ENCODE measurements at places on chromosomes 7 and 10.

DNA sequence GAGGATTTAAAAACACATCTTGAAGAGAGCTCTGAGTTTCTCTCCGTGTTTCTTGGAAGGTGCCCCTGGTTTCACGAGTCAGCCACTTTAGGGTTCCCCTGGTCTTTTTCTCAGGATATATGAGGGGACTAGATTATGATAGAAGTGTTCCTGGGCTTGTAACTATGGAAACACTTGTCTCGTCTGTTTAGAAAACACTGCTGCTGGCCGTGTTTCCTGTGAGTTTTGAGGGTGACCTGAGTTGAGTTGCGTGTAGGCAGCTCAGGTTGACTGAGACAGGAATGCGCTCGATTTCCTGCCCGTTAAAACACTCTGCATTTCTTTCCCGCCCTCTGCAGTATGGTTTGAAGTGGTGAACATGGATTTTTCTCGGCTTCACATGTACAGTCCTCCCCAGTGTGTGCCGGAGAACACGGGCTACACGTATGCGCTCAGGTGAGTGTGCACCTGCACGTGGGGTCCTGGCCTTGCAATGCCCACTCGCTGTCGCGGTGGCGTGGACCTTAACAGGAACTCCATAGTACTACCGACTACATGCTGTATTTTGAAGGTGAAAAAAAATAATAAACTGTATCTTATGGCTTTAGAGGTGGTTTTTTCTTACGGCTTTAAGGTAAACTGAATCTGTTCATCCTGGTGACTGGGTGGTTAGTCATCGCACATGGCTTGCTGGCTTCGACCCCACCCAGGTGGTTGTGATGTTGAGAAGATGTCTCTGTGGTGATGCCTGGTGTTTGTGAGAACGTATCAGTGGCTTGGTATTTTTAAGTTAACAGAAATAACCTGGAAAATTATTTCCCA lies at the start of gene SUN1:
TSS of gene SUN1 (plus strand) at position 310 of the 801 bp plus-strand sequence. CDS start at position 359, 49 bp downstream.
- no peak for DNase-seq

- no peak for DNase-seq
Measured at GRCh38 chr7:43583424-43584194, 701 bp downstream of the STK17A start.

- DNase-seq = no peak
Measured at GRCh38 chr10:128147064-128147463, 20.8 kb upstream of the MKI67 start.

DNA sequence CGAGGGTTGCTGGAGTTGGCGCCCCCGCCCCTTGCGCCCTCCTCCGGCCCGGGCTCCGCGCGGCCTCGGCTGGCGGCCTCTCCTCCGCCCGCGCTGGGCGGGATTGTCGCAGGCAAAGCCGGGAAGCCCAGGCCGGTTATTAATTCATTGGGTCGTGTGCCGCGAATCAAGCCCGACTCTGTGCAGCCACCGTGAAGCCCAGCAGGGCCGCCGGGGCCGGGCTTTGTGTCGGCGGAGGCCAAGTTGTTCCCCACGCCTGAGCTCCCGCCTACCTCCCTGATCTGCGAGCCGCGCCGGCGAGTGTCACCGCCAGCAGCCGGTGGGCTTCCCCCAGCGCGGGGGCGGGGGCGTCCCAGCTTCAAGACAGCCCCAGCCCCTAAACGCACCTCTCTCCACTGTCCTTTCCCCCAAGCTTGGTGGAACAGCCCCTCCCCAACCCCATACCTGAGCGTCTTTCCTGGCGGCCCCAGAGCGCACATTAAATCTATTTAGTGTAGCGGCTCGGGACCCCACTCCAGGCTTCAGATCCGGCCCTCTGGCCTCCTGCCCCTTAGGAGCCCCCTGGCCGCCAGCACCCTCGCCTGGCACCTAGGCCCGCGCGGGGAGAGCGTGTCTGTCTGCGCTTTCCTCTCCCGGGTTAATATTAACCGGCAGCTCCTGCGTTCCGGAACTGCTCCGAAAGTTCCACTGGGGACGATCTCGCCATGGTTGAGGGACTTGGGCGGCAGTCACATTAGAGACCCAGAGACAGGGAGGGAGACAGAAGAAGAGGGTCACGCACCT lies 3.5 kb downstream of the SHH start:
- no peak for DNase-seq

DNA sequence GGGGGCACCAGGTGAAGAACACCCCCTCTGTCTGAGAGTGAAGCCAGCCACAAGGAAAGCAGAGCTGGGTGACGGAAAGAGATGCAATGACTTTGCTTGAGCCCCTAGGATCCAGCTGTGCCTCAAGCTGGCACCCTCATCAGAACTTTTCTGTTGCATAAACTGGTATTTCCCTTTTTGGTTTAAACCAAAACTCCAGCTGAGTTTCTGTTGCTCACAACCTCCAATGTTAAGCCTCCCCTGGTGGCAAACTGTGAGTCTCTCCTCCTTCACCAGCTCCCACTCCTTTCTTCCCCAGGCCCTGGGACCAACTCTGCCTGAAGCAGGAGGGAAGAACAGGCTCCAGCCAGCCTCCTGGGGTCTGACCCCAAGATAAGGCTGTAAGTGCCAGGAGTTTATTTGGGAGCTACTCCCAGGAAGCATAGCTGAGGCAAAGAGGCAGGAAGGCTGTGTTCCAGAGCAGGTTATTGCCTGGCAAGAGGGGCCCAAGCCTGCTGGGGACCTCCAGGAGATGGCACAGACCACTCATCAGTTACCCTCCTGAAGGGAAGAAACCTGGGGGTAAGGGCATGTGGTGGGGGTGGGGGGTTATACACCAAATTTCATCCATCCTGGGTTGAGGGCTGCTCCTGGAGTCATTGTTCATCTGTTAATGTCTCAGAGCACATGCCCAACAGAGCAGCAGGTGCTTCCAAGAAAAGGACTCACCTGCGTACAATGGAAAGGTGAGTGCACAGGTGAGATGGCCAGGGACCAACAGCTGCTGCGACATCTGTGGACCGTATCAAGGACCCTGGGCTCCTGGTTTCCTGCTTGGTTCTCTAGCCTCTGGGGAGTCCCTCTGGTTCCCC lies 73.3 kb upstream of the NANOS1 start:
- DNase-seq = no peak

DNA sequence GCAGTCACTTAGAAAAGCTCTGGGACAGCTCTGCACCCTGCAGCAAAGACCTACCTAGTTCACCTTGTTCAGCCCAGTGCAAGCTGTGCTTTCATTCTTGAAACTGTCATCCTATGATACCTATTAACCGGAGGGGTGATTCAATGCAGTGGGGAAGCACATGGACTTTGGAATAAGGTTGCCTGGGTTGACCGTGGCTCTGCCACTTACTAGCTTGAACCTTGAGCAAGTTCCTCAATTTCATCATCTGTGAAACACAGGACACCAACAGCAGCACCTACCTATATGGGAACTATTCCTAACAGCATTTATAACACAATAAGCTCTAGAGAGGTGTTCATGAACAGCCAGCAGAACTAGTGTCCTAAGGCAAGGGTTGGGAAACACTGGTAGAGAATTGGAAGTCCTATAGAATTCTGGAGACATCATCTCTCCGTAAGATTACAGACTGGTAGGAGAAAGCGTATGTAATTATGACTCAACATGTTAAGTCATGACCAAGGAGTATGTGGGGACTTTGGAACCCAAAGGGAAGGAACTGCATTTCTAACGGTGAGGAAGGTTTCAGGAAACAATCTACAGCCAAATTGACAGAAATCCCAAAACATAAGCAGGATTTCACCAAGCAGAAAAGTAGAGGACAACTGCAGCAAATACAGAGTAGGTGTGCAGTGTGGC lies 270.0 kb downstream of the USP6NL start:
- DNase-seq = no peak

- DNase-seq = no peak
Measured at GRCh38 chr10:114975091-114975490, 37.1 kb downstream of the TRUB1 start.

GRCh38 chr10:86111902-86112545 lies 254.6 kb downstream of the GRID1 start:
- DNase-seq = no peak

- DNase-seq = peak; percentile 35
Measured at GRCh38 chr7:69633122-69633831, 35.0 kb downstream of the AUTS2 start.

DNA sequence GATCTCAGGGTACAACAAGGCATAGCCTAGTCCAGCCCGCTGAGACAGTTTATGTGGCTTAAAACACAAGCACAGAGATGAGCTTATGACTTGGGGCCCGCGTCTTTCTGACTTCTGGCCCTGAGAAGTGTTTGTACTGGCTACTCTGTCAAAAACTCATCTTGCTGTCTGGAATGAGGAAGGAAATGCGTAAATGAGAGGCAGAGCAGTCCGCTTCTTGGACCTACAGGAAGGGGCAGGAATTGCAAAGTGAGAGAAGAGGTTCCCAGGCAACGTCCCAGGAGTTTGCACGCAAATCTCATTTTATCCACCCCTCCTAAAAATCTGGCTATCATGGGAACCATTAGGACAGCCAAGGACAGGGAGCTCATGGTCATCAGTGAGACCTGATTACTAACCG lies 5.5 kb downstream of the ANXA11 start:
- no peak for DNase-seq

- DNase-seq = no peak
Measured at GRCh38 chr7:12244694-12245093, 33.6 kb downstream of the TMEM106B start.

DNA sequence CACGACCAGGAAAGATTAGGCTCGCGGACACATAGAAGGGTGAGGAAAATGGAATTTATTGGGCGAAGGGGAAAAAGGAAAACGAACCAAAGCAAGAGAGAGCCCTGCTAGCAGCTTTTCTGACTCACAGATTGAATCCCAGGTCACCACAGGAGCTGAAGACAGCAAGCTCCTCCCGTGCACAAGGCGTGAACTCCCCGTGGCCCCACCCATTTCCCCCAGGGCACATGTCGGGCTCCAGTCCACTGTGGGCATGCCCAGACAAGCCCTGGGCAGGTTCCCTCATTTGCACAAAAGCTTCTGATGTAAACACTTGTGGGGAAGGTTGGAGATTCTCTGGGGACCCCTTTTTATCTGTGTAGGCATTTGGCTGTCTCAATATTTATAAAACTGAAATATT lies 582.4 kb downstream of the SUGCT start:
- DNase-seq = peak; percentile 90

DNA sequence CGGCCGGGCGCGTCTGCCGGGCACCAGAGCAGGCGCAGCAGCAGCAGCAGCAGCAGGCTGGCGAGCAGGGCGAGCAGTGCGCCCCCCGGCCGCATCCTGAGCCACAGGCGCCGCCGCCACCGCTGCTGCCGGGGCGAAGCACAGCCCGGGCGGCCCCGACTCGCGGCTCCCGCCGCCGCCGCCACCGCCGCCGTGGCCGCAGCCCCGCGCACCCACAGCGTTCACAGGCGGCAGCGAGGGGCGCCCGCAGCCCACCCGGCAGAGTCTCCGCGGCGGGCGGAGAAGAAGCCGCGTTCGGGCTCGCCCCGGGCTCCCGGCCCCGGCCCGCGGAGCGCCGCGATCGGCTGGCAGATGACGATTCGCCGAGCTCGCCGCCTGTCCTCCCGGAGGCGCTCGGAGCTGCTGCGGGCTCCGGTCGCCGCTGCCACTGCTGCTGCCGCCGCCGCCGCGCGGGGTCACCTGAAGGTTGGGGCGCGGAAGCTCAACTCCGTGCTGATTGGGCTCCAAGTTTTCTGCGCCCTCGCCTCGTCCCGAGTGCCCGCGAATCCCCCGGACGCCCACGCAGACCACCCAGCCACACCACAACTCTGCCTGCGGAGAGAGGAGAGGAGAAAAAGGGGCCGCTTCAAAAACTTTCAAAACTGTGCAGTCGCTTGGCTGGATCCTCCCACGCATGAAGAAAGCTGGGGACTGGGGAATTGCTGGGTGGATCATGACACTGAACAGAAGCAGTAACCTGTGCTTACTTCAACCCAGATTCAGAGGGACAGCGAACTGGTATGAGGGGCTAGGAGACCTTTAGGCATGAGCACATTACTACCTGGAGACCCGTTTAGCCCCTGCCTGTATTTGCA lies at the start of gene ST8SIA6:
TSS of gene ST8SIA6 (minus strand) at position 435 of the 854 bp plus-strand sequence. CDS start at position 95, 340 bp downstream.
- peak; percentile 16 for DNase-seq

DNA sequence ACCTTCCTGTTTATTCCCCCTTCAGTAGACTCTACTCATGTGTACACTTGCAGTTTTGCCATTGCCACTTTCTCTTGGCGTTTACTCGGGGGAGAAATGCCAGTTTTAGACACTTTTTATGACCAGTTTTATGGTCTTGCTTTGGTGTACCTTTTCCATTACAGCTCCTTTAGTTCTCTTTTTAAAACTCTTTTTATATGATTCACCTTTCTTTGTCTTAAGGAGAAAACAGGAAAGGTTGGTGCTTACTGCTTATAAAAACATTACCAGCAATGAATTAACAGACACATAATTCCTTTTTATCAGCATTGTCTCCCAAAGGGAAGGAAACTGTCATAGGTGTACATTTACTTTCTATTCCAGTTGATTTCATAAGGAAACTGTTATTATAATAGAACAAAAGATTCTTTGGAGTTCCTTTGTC lies 11.9 kb downstream of the TSPAN13 start:
- DNase-seq = no peak

DNA sequence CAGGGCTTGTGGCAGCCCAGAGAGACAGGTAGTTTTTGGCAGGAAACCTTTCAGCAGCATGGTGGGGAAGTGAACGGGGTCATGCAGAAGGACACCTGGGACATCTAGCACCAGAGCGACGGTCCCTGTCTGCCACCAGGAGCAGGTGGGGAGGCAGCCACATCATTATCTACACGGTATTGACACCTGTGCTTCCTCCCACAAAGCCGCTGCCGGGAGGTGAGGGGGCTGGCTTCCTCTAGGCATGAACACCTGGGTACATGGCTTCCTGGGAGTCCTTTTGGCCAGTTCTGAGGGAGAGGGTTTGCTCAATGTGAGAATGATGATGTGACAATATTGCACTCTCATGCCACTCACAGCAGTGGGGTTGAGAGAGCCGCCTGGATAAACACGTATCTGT lies 275.2 kb downstream of the ACTR3B start:
- no peak for DNase-seq

DNA sequence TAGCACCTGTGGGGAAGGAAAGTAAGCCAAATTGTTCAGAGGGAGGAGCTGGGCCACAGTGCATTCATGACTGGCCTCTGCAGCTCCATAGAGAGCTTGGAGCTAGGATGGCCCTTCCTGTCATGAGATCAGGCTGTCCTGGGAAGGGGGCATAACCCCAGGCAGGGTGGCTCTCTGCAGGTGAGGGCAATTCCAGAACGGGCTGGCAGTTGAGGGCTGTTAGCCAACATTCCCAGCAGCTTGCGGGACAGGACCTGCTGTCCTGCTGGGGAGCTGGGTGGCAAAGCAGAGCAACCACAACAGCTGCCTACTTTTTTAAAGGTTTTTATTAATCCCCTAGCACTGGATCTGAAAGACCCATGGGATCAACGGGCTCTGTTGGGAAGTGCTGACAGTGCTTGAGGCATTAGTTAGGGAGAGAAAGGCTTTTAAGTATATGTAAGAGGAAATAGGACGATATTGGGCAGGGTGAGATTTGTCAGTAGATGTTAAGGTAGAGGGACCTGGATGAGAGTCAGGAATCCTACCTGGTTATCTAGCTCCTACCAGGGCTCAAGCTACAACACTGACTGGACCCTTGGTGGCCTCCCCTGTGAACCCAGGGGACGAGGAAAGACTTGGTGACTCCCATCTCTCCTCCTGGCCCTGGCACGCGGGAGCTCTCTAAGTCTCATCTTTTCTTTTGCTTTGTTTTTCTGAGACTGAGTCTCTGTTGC lies 77.8 kb downstream of the NAMPT start:
- DNase-seq = no peak

GRCh38 chr7:140719721-140720120 lies 23.2 kb downstream of the NDUFB2 start:
- no peak for DNase-seq
